ENCODE measurements at places on chromosomes 7 and 10. TPM values are rescaled to one million over a fixed set of nuclear protein-coding genes. Genes with fewer than 3 reads are reported as not detected.

The NRP1 gene
- 147 TPM for polyA plus RNA-seq

DNA sequence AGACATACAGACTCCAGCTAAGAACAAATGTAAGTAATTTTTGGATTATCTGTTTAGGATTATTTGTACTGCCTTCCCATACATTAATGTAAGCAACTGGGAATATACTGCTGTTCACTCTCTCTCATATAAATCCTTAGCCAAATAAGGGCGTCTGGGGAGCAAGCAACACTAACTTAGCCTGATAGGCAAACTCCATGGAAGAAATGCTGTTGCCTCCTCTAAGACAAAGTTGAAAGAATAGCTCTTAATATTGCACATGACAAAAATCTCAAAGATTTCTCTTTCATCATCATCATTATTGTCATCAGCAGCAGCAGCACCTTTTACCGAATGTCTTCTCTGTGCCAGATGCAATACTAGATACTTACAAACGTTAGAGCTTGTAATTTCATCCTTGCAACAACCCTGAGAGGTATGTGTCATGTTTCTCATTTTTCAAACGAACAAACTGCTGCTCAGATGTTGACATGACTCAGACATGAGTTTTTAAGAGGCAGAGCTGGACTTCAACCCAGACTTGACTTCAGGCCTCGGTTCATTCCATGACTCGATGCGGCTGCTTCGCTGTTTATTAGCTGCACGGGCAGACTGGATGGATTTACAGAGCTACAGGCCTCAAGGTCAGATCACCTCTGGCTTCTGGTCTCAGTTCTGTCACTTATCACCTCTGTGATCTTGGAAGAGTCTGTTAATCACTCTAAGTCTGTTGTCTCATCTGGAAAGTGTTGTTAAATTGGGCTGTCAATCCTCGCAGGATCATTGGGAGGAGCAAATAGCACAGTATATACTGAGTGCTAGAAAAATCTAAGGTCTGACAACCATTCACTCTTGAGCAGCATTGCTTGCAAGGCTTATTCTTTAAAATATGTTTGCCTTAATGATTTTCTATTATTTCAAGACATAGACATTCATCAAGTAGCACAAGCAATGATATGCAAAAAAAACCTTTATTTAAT is 126.3 kb upstream of the CELF2 start:
- no peak for DNase-seq

DNA sequence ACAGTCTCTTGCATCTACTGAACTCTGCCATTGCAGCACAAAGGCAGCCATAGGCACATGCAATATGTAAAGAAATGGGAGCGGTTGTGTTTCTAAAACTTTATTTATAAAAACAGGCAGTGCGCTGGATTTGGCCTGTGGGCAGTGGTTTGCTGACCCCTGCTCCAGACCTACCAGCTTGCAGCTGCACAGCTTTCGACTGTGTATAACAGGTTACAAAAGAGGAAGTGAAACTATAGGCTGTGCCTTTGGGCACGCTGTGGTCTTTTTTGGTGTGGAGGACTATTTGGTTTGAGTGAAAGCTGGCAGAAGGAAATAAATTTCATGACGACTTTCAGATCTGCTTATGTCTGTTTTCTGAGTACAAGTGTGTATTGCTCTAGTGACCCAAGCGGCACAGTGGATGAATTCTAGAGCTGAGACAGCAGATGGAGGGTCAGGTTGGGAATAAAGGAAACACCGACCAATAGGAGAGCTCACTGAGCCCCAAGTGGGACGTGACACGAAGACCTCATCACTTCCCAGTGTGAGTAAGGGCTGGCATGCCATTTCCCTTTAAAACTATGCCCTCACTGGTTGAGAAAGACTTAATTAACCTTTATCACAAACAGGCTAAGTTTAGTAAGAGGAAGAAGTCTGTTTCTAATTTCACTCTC is 152.7 kb downstream of the ANK3 start:
- DNase-seq: no peak

- no peak for DNase-seq
Measured at GRCh38 chr10:12019283-12019971, 23.2 kb downstream of the UPF2 start.

- DNase-seq: no peak
Measured at GRCh38 chr10:2425320-2425719, 642.0 kb upstream of the PFKP start.

- peak; percentile 17 for DNase-seq
Measured at GRCh38 chr7:95102662-95103061, 195.3 kb downstream of the PPP1R9A start.

The KCP gene
- polyA plus RNA-seq: 0.07 TPM

- no peak for DNase-seq
Measured at GRCh38 chr7:148709014-148709413, 10.3 kb downstream of the CUL1 start.

GRCh38 chr10:127175357-127176110 is 20.9 kb downstream of the INSYN2A start:
- no peak for DNase-seq

- DNase-seq: no peak
Measured at GRCh38 chr10:116925056-116925455, 75.8 kb downstream of the ENO4 start.

DNA sequence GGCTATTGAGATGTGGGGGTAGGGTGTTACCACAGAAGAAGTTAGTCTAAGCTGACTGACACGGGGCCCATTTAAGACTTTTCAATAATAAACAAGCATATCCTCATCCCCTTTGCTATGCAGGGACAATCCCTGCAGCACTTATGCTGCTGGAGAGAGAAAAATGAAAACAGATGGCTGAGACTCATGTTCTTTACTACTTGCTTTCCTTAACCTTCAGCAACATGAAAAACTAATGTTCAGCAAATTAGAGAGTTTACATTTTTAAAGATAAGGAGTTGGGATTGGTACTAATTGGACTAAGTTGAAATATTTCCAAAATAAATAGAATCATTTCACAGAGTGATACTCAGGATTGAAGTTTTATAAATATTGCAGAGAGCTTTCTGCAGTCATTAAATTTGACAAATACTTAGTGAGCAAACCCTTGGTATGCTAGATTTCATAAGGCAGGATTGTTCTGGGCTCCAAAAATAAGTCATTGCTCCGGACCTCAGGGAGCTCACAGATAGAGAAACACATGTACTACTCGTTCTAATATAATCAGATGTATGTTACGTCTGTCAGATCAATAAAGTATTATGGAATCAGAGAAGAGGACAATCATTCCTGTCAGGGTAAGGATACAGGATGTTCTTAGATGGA is 147.1 kb upstream of the LRRN3 start:
- DNase-seq: no peak

The OR6V1 gene
- not detected for polyA plus RNA-seq

DNA sequence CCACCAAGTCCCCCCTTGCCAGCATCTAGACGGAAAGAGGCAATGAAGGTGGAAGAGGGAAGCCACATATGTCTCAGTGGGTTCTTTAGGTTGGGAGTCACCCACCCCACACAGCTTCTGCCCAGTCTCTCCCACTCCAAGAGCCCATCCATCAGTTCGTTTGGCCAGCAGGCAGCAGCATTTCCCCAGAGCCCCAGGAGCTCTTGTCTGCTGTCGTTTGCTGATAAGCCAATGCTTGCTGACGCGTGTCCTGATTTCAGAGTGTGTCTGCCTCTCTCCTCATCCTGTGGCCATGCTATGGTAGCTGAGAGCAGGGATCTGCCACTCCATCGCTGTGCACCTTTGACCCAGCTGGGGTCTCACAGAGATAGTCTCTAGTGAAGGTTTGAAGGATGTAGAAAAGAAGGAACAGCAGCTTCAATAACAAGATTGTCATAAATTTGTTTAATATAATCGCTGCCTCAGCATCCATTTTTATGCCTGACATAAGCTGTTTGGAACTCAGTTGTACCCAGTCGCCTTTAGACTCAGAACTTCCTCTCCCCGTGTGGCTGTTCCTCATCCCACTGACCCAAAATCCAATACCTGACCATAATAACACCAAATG is 39.4 kb upstream of the GDF10 start:
- DNase-seq: no peak

- no peak for DNase-seq
Measured at GRCh38 chr10:25226775-25227682, 52.2 kb downstream of the GPR158 start.

GRCh38 chr7:151251689-151252560 is 3.4 kb upstream of the SMARCD3 start:
- peak; percentile 84 for DNase-seq

The AKR1D1 gene
- polyA plus RNA-seq: not detected

The C10orf67 gene
- polyA plus RNA-seq: 0.06 TPM

The FBXO24 gene
- polyA plus RNA-seq: 0.13 TPM

- peak; percentile 54 for DNase-seq
Measured at GRCh38 chr7:123797673-123798531, 47.1 kb upstream of the HYAL4 start.

DNA sequence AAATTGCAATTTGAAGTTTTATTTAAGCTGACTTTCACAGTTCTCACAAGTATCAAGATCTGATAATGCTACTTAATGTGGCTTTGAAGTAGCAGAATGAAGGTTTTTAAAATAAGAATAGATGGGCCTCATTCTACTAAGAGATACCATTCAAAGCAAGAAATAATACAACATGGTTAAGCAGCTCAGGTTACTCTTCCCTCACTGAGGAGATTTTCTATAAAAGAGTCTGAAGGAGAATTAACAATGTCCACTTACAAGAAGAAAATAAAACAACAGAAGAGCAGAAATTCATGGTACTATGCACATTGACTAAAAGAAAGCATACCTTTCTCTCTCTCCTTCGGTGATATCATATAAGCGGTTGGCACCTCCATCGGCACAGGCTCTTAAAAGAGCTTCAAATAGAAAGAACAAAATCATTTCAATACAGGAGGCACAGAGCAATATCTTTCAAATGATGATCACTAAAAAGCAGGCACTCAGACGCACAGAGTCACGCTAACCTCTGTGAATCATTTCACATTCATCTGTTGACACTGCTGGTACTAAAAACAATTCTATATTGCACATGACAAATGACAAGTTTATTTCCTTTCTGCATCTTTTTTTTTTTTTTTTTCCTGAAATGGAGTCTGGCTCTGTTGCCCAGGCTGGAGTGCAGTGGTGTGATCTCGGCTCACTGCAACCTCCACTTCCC is 153.1 kb downstream of the TPK1 start:
- no peak for DNase-seq

GRCh38 chr7:2299131-2299829 is 15.0 kb downstream of the SNX8 start:
- DNase-seq: no peak

- no peak for DNase-seq
Measured at GRCh38 chr10:52297747-52298146, 16.3 kb upstream of the DKK1 start.

The ZNF273 gene
- polyA plus RNA-seq: 3.1 TPM

Data from A549 (cell line).